ENCODE measurements at places on chromosomes 4 and X.

DNA sequence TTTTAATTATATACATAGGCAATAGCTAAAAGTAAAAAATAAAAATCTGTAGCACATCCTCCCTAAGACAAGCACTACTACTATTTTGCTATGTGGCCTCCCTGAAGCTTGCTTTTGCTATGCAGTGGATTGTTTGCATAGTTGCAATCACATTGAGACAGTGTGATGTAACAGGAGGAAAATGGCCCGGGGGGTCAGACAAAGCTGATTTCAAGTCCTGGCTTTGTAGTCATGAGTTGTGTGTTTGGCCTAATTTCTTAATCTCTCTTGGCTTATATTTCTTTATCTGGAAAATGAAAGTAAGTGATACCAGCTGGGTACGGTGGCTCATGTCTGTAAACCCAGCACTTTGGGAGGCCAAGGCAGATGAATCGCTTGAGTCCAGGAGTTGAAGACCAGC, 166.6 kb downstream of the LHFPL1 start:
- DNase-seq = no peak

DNA sequence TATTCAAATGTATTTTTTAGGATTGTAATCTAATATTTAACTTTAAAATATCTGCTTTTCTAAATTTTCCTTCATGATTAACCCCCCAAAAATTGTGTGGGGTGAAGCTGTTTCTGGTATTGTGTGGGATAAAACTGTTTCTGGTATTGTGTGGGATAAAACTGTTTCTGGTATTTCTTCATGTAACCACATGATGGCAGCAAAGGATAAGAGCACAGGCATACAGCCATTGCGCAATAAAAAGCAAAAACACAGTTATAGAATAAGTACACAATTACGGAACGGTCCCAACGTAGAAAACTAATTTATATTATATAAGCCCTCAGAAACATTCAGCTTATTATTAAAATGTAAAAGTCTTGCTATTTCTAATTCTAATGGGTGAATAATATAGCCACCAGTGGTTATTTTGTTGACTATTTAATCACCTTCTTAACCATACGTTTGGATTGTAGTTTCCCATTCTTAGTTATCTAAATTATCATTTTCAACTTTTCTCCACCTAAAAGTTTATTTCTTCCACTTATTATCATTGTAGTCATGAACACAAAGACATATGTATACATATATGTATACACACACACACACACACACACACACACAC, 333.9 kb upstream of the FSTL5 start:
- DNase-seq = no peak

- DNase-seq = no peak
Observed at GRCh38 chr4:27398631-27399310, 538.1 kb downstream of the STIM2 start.

DNA sequence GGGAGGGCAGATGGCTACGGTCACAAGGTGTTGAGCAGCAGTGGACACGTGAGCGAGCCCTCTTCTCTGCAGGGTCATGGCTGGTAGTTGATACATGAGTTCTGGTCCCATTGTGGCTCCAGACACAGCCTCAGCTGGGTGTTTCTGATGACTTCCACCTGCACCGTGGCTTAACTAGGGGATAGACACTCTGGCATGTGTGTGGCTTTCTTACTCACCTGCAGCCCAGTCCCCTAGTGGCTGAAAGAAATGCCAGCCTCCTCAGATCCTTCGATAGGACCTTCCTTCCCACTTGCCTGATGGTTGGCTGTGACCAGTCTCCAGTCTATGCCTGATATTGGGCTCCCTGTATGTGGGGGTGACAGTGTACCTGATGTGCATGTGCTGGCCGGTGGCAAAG, 5.0 kb downstream of the GPR78 start:
- DNase-seq = no peak

GRCh38 chrX:1231850-1232465, 19.5 kb upstream of the CRLF2 start:
- no peak for DNase-seq

DNA sequence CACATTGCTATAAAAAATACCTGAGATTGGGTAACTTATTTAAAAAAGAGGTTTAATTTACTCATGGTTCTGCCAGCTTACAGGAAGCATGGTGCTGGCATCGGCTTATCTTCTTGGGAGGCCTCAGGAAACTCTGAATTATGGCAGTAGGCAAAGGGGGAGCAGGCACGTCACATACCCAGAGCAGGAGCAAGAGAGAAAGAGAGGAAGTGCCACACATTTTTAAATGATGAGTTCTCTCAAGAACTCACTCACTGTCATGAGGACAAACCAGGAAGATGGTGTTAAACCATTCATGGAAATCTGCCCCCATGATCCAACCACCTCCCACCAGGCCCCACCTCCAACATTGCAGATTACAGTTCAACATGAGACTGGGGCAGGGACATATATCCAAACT, 10.0 kb upstream of the AFF1 start:
- no peak for DNase-seq

DNA sequence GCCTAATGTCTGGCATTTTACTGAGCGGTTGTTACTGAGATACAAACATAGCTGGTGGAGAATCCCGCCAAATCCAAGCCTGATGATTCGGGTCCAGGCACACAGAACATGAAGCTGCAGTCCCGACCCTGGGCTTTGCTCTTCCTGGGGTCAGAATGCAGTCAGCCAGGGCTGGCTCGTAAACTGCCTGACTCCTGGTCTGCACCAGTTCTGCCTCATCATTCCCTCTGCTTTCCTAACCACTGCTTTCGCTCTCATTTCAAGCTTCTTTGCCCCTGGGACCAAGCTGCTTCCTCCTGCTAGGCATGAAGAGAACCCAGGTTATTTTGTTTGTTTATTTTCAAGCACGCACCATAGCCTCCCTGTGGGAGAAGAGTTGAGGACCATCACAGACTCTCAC, 39.3 kb downstream of the GATB start:
- no peak for DNase-seq

- no peak for DNase-seq
Observed at GRCh38 chr4:88159229-88159725, 838 bp upstream of the ABCG2 start.

GRCh38 chr4:3406021-3406420, 35.7 kb upstream of the HGFAC start:
- no peak for DNase-seq

DNA sequence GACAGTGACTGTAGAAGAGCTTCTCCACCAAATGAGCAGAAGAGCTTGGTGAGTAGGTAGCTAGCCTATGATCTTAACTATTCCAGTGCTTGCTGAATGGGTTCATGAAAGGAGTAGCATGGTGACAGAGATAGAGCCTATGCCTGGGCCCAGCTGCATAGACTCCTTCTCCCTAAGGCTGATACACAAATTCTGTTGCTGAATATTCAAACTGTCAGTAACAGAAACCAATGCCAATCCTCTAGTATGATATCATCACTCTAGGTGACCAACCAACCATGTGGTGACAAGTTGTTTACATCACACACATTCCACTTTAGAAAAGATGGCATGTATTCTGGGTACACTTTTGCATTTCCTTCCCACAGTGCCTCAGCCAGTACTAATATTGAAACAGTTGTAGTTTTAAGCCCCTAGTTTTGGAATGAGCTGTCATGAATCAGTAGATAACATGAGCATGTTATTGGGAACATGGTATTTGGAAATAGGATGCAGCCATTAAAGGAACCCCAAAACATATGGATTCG, 103.4 kb upstream of the GRXCR1 start:
- DNase-seq = no peak

DNA sequence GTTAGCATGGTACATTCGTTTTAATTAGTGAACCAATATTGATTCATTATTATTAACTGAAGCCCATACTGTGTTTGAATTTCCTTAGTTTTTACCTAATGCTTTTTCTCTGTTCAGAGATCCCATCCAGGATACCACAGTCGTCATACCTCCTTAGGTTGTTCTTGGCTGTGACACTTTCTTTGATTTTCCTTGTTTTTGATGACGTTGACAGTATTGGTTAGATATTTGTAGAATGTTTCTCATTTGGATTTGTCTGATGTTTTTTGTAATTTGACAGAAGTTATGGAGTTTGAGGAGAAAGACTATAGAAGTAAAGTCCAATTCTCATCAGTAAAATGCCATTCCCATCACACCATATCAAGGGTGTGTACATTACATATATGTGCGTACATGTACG, 16.2 kb upstream of the RAP2C start:
- no peak for DNase-seq

DNA sequence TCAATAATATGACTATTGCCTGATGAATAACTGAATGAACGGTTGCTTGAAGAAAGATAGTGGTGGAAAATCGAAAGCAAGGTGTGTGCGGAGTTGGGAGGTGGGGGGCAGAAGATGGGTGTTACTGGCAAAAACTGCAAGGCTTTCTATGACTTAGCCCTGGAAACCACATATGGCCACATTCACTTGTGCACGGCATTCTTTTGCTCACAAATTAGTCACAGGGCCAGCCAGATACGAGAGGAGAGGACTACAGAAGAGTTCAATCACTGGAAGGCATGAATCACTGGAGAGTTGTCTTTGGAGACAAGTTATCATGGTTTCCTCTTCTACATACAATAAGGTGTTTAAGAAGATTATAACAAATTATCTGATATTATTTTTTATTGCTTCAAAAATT, 626.5 kb upstream of the CPEB2 start:
- DNase-seq = no peak

DNA sequence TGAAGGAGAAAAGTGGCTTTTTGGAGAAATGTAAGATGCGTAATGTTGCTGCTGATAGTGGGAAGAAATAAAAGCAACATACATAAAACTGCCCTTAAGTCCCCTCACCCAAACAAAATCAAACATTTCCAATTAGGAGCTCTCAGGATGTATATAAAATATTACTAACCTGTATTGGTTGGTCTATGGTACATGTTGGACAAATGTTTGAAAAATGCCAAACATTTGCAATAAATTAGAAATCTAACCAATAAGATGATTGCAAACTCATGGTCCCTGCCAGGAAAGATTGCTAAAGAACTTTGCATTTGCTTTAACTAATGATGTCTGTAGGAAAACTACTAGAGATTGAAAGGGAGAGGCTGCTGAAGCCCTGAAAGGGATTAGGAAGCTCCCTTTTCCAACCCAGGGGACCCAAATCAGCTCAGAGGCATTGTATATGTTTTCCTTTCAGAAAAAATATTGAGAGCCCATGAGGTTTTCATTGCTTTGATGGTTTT, 1.8 kb downstream of the SFRP2 start:
- no peak for DNase-seq

- DNase-seq = peak; percentile 78
Observed at GRCh38 chrX:153818571-153819383, 11.6 kb downstream of the PDZD4 start.

DNA sequence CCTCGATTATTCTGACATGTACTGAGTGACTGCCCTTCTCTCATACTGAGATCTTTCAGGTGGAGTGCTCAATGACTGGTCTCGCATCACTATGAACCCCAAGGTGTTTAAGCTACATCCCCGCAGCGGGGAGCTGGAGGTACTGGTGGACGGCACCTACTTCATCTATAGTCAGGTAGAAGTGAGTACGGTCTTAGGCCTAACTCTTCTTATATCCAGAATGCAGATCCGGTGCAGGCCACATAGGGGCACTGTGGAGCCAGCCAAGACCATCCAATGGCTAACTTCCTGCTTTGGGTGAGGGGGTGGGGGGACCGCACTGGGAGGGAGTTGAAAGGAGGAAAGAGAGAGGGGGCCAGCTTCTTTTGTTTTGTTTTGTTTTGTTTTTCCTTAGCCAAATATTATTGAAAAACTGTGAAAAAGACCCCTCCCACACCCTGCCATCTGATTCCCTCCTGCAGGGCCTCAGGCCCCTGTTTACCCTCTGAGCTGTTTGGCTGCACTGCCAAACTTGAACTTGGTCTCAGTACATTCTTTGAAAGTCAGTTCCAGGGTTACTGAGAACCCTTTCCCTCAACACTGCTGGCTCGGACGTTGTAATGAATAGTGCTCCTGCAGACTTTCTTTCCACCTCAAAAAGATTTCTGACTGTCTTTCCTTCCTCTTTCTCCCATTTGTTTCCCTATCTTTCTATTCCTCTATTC, 16.2 kb downstream of the AWAT2 start:
- no peak for DNase-seq

- DNase-seq = no peak
Observed at GRCh38 chr4:16627999-16628398, 270.4 kb downstream of the LDB2 start.

DNA sequence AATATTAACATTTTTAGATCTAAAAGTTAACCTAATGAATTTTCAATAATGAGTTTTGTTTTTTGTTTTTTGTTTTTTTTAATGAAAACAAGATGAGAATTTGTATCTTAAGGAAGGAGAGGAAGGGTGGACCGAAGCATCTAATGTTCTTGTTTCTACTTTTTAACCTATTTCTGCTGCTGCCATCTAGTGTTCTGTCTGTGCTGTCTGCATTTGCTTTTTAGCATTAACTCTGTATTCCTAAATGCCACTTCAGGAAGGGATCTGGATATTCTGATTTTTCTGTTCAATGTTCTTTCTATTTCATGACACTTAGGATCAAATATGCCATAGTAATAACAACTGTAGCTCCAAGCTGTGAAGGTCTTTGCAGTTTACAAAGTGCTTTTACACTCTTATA, 161.7 kb downstream of the BRWD3 start:
- DNase-seq = no peak

- no peak for DNase-seq
Observed at GRCh38 chr4:15042529-15043167, 40.4 kb downstream of the CPEB2 start.

DNA sequence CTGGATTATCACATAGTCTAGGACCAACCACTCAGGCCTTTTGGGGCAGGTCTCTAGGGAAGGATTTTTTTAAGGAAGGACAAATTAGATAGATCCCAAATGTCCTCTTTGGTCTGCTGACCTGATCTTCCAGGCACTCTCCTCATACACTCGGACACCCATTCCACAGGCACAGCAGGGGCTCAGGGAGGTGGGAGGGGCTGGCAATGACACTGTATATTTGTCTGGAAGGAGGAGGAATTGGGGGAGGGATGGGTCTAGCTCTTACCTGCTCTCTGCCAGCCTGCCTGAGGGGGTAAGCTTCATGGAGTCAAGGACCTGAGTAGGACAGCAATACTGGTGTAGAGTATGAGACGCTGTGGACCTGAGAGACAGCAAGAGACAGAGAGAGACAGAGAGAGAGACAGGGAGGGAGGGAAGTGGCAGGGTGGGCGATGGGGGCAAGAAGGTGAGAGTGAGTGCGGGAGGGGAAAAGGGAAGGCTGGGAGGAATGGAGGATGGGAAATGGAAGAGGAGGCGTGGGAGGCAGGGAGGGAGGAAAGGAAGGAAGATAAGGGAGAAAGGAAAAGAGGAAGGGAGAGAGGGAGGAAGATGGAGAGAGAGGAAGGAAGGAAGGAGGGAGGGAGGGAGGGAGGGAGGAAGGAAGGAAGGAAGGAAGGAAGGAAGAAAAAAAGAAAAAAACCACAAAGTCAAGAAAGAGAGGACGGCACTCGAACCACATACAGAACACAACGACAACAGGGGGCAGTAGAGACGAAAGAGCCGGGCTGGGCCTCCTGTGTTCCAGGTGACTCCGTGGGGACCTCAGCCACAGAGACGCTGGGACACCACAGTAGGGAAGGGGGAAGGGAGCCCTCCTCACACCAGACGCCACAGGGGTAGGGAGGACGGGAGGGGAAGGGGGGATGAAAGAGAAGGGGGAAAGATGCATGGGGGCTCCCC, 1.8 kb downstream of the IQSEC2 start:
- DNase-seq = no peak
